ENCODE measurements at places on chromosomes 2 and 18.

- no peak for DNase-seq
Measured at GRCh38 chr2:210170196-210170445, 1.1 kb downstream of the KANSL1L start.

GRCh38 chr2:54318821-54319220, 62.8 kb upstream of the TSPYL6 start:
- DNase-seq: no peak

GRCh38 chr18:10840743-10841142, 308.6 kb downstream of the PIEZO2 start:
- DNase-seq: no peak

- no peak for DNase-seq
Measured at GRCh38 chr2:204604061-204604460, 58.8 kb downstream of the PARD3B start.

DNA sequence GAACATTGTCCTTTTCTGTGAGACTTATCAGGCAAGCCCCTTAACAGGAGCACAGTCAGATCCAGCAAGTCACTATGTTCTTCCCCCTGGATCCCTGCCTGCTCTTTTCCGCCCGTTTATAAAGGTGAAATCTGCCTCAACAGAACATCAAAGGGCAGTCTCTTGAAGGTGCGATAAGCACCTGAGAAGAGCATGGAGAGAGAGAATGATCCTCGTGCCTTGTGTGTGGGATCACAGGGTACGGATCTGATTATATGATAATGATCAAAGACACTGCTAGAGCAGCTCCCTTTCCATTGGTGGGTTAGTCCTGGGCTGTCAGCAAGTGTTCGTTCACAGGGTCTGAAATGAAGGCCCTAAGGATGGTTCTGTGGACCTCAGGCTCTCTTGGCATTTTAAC, 106.4 kb downstream of the ZAP70 start:
- no peak for DNase-seq

DNA sequence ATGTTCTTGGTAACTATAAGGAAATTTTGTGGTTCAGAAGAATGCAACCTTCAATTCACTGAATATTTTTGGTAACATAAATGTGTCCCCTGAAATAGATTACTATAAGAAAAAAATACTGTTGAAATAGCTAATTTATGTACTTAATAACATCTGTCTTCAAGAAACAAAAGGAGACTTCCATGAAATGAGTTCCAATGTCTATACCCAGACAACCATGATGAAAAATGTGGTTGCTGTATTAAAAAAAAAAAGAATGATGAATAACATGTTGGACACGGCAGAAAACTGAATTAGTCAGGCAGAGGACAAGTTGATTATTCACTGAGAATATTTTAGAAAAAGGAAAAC, 98.5 kb downstream of the TACR1 start:
- no peak for DNase-seq

DNA sequence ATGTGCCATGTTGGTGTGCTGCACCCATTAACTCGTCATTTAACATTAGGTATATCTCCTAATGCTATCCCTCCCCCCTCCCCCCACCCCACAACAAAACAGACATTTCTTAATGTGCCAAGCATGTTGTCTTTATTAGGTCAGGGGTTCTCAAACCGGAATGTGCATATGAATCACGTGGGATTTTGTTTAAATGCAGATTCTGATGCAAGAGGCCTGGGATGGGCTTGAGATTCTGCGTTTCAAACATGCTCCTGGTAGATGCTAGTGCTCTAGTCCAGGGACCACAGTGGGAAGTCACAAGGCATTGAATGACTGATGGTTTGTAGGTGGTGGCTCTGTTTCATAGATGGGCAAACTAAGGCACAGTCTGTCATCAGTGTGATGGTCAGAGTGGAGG, 184.7 kb downstream of the SMAD7 start:
- DNase-seq: no peak

GRCh38 chr18:12976305-12976704, 14.9 kb upstream of the CEP192 start:
- DNase-seq: no peak

GRCh38 chr18:14025306-14025940, 106.8 kb downstream of the ZNF519 start:
- DNase-seq: no peak

- DNase-seq: no peak
Measured at GRCh38 chr2:189014449-189015138, 40.4 kb downstream of the COL3A1 start.

DNA sequence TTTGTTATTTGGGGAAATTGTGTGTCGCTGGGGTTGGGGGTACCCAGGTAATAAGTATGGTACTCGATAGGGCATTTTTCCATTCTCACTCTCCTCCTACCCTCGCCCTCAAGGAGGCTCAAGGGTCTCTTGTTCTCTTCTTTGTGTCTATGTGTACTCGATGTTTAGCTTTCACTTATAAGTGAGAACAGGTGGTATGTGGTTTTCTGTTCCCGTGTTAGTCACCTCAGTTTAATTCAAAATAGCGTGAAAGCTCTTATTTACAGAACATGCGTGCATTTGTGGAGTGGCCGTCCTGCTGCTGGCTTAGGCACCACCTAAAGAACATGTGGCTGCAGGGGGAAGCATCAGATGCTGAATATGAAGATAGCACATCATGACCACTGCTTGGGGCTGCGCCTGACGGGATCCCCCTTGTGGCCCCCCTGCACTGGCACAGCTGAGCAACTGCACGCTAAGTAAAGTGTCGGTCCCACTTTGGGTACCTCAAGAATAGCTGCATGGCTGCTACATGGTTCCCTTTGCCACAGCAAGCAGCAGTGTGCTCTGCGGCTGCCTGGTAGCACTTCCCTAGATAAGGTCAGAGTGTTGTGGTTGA, 569.0 kb downstream of the DCDC2C start:
- DNase-seq: no peak

GRCh38 chr2:241720099-241720498, 14.3 kb upstream of the D2HGDH start:
- no peak for DNase-seq

GRCh38 chr2:189022492-189022891, 48.3 kb downstream of the COL3A1 start:
- DNase-seq: no peak

DNA sequence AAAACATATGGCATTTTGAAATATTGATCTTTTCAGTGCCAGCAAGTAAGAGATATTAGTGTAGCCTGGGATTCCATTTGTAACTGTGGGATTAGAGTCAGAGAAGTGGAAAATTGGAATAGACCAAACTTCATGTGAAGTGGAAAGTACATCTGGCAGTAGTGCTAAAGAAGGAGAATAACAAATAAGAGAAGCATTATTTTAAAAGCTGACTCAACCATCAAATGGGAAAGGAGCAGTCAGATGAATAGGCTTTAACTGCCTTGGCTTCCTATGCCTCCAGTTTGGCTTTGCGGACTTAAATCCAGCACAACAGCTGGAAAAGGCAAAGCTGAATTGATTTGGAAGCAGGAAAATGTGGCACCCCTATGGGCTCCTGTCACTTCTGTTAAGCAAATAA, 623.1 kb downstream of the TSN start:
- DNase-seq: no peak

- no peak for DNase-seq
Measured at GRCh38 chr18:39587586-39587985, 2022.0 kb upstream of the CELF4 start.

- DNase-seq: peak; percentile 25
Measured at GRCh38 chr2:39127973-39128372, 7.1 kb upstream of the SOS1 start.

DNA sequence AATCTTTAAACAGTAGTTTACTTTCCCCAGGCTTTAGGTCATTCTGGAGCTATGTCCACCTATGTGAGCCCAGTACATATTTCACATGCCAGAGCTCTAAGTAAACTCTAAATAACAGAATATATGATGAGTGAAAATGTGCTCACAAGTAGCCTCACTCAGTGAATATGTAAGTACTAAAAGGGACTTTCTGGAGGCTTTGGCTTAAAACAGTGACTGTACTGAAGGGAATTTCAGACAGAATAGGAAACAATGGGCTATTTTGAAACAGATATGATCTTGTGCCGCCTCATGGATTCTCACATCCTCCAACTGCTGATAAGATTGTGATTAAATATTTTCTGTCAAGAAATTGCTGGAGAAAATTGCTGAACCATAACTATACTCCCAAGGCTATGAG, 747.9 kb downstream of the SOCS6 start:
- no peak for DNase-seq

- DNase-seq: no peak
Measured at GRCh38 chr2:126949775-126950174, 51.1 kb downstream of the TEX51 start.

DNA sequence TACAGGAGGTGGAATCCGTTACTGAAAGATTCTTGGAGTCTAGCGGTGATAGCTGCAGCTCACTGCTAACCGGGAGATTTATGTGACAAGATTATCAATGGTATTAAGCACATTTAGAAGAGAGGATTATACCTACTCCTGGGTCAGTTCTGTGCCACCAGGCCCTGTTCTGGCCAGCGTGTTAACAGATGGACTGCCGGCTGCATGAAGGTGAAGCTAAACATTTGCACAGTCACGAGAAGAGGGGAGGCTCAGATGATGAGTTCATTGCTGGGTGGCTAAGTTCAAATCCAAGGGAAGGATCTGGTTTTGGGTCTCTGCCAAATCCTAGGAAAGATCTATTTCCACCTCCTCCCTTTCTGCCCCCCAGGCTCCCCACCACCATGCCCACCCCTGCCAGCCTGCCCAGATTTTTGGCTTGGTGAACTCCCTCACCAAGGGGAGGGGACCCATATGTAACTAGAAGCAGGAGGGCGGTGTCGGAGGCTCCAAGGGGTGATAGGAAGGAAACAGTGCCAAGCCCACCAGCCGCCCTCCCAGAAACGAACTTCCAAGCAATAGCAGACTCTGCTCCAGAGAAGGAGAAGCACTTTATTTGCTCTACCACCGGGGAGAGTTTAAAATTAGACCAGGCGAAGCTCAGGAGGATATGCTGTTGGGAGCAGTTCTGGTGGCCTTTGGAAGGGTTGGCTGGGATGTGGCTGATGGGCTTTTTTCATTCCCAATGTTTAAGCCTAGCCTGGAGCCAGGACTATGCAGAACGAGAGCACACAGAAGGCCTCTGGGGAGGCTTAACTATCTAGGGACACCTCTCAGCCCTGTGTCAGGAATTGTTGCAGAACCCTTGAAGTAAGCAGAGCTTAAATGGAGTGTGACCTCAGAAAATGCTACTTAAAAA, 200.5 kb downstream of the KLHL29 start:
- DNase-seq: no peak

DNA sequence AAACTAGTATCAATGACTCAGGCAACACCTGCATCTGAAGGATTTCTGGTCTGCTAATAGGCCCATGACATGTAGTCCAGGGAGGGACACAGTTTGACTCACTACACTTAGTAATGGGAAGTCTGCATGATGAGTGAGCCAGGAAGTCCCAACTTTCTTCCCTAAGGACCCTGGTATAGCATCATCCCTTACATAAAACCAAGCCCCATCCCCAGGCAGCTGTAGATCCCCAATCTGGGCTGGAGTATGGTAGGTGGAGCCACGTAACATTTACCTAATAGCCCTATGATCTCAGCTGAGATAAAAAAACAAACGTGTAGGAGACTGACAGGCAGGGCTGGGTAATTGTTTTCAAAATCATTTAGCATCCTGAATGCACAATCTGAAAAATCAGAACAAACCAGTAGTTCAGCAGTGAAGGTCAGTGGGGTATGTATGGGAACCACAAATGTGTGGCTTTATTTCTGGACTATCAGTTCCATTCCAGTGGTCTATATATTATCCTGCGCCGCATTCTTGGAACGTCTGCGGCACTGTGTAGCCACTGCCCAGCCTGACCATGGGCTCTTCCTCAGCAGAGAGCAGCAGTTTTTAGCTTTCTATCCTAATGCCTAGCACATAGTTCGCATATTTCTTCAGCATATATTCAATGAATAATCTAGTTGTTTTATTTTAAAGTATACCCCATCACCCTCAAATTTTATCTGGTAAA, 33.5 kb downstream of the EPB41L3 start:
- DNase-seq: no peak

GRCh38 chr2:94997981-94998930, 27.3 kb upstream of the MAL start:
- DNase-seq: no peak

DNA sequence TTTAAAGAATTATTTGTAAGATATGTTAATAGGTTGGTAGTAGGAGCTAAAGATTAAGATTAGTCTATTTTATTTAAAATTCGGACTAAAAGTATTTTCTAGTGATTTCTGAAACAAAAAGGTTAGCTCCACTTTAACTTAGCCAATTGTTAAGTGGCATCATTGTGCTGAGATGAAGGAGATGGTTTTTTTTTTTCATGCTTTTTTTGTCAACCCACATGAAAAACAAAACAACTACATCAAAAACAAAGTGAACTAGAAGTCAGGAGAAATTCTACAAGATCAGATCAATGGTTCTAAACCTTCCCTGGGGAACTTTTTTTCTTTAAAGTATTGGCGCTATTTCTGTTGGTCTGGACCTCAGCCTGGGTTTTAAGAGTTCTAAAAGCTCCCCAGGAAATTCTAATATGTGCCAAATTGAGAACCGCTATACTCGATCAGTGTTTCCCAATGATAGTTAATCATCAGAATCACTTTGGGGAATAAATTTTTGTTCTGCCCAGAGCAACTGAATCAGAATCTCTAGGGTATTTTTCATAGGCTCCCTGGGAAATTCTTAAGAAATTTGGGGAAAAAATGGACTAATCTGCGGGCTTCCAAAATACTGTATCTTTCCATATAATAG, 2.3 kb downstream of the ZC3H6 start:
- DNase-seq: no peak

GRCh38 chr2:238167761-238168160, 9.0 kb downstream of the ERFE start:
- no peak for DNase-seq

DNA sequence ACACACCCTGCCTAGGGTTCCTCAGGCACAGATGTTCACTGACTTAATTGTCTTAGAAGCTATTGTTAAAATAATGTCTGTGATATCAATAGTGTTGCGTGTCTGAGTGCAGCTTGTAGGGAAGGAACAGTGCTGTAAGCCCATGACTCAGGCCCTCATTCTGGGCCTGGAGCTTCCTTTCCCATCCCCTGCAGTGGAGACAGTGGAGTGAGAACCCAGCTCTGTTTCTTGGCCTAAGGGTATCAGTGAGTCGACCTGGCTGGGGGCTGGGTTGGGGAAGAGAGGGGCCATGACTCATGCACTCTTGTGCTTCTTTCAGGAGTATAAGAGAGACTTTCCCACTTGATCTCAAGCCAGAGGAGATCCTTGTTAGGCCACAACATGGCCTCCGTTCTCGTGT, 106.8 kb downstream of the HRH4 start:
- DNase-seq: no peak

GRCh38 chr18:49813069-49813318, 339 bp downstream of the ACAA2 start:
- DNase-seq: no peak

DNA sequence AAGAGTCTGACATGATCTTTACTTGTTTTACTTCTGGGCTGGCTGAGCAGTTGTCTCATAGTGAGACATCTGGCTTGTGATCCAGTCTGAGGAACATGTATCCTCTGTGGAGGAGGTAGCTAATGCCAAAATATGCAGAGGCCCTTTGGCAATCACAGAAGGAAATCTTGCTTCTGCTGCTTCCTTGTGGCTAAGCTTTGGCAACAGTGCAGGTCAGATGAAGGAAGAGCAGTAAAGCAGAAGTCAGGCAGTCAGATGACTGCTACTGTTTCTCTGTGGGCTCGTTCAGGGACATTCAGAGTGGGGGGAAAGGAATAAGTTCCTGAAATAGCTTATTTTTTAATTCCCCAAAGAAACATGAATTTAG, 22.3 kb downstream of the DOK1 start:
- no peak for DNase-seq

GRCh38 chr2:237693291-237693994, 66.1 kb downstream of the LRRFIP1 start:
- DNase-seq: no peak
